A549 treated with Hydrocortisone at 1 μM for 4 hours (cell line): ENCODE measurements at places on chromosomes 12 and 14. TPM values are rescaled to one million over a fixed set of nuclear protein-coding genes. Genes with fewer than 3 reads are reported as not detected.

The HVCN1 gene
- 0.39 to 0.91 TPM (median 0.62 TPM) in 5 replicates for total RNA-seq

The ACOT4 gene
- total RNA-seq, result 1.5 to 2.4 TPM (median 2.2 TPM) in 5 replicates

The RNASE9 gene
- not detected in 5 replicates for total RNA-seq

The SLC7A8 gene
- total RNA-seq, result 1.7 to 3.5 TPM (median 1.8 TPM) in 5 replicates

The TAS2R19 gene
- total RNA-seq, result 0.13 to 0.17 TPM (median 0.14 TPM) in 3 of 5 replicates, not detected in the others

The BCL2L14 gene
- total RNA-seq, result 0.12 TPM in 1 of 5 replicates, not detected in the others

The TAS2R42 gene
- total RNA-seq, result not detected in 5 replicates

The SLC39A5 gene
- total RNA-seq, result not detected in 5 replicates

The TSPAN11 gene
- total RNA-seq, result 0.01 to 0.11 TPM (median 0.08 TPM) in 5 replicates

The GZMH gene
- not detected in 5 replicates for total RNA-seq

The CLEC2A gene
- total RNA-seq, result not detected in 5 replicates

The TRIAP1 gene
- total RNA-seq, result 74.0 to 86.7 TPM (median 77.2 TPM) in 5 replicates

The CLEC4D gene
- total RNA-seq, result not detected in 5 replicates

The MORN3 gene
- 0.08 to 0.39 TPM (median 0.26 TPM) in 5 replicates for total RNA-seq

The ZNF219 gene
- total RNA-seq, result 21.4 to 31.3 TPM (median 28.4 TPM) in 5 replicates

The CLEC6A gene
- total RNA-seq, result not detected in 5 replicates

The TAS2R46 gene
- not detected in 5 replicates for total RNA-seq

The PRPH gene
- total RNA-seq, result 0.97 to 1.9 TPM (median 1.6 TPM) in 5 replicates

The CLEC1B gene
- not detected in 5 replicates for total RNA-seq

The TRPV4 gene
- 0.06 to 0.16 TPM (median 0.13 TPM) in 5 replicates for total RNA-seq

The DEGS2 gene
- total RNA-seq, result 1.5 to 3.9 TPM (median 2.5 TPM) in 5 replicates

The AQP2 gene
- total RNA-seq, result not detected in 5 replicates

The PMEL gene
- total RNA-seq, result 0.47 to 1.4 TPM (median 1.0 TPM) in 5 replicates
